Neural progenitor cell (in vitro differentiated cells): ENCODE measurements at places on chromosomes 5 and 9. TPM values are rescaled to one million over a fixed set of nuclear protein-coding genes. Genes with fewer than 3 reads are reported as not detected.

The TMEM215 gene
- not detected in 2 replicates for total RNA-seq

The WNT8A gene
- total RNA-seq, result 0.25 TPM in 1 of 2 replicates, not detected in the other

The PRRC1 gene
- 51.7 and 58.9 TPM in 2 replicates for total RNA-seq

DNA sequence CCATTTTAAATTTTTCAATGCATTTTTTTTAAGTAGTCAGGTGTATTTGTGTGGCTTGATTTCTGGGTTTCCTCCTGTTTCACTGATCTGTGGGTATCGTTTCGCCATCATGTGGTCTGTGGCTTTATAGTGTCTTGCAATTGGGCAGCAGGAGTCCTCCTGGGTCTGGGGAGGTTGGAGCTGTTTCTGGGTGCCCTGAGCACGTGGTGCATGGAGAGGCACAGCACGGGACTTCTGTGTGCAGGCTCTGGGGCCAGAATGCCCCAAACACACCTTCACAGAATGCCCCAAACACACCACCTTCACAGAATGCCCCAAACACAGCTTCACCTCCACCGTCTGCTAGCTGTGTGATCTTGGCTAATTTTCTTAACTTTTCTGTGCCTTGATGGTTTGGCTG lies 82.6 kb upstream of the COL5A1 start:
- DNase-seq, result no peak

DNA sequence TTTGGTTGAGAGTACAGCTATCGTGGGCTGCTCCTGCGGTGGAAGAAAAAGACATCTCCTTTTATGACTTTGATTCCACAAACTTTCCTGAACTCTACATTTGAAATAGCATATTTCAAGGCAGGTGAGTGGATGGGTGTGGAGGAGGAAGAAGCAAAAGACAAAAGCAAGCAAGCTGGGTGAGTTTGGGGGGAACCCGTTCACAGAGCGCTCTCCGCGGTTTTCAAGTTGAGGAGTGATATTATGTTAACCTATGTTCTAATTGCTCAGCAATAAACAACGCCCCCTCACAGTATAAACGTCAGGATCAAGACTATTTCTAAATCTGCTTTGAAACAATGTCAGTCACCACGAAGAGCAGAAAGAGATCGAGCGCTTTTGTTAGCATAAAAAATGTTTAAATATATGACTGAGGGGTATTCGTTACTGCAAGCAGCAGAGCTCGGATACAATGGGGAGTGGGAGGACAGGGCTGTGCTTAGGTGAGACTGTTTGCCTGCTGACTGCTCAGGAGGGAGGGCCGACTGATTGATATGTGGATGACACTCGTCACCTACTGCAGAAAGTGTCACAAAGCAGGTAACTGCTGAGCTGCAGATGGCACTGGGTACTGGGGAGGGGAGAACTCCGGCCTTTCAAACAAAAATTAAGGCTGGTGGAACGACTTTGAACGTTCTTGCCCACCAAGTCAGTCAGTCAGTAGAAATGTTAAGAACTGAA lies 236.5 kb downstream of the DRD1 start:
- no peak for DNase-seq

- DNase-seq, result no peak
Measured at GRCh38 chr9:136160995-136161610, 42.4 kb upstream of the TMEM250 start.

The OLFM1 gene
- 4.0 and 6.6 TPM in 2 replicates for total RNA-seq

DNA sequence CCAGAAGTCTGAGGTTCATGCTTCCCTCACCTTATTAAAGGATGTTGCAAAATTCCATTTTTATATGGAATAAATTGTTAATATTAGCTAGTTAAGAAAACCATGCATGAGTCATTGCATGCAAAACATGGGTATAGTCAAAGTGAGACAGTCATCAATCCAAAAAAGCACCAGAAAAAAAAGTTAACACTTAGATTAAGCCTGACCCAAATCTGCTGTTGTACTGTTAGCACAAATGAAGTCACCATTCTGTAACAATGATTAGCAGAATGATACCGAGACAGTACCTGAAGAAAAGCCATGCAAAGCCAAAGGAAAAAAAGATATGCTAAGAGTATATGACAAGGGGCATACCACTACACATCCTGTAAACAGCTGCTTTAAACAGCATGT lies 49.5 kb downstream of the PKD2L2 start:
- DNase-seq, result no peak

DNA sequence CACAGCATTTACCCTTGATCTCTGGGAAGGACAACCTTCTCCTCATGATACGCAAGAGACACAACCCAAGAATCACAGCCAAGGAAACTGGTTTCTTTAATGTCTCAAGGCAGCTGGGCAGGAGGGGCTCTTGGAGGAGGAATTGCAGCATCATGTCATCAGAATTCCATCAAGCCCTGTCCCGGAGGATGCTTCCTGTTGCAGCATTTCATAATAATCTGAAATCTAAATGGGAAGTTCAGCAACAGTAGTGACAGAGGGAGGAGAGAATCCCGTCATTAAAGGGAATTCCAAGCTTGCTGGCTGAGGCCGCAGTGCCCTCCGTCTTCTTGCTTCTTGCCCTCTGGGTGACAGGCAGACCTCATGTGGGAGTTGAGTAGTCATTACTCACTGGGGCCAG lies 192.7 kb downstream of the TENT4A start:
- no peak for DNase-seq

- peak; percentile 66 for DNase-seq
Measured at GRCh38 chr5:76607353-76607871, 15.8 kb downstream of the F2RL2 start.

DNA sequence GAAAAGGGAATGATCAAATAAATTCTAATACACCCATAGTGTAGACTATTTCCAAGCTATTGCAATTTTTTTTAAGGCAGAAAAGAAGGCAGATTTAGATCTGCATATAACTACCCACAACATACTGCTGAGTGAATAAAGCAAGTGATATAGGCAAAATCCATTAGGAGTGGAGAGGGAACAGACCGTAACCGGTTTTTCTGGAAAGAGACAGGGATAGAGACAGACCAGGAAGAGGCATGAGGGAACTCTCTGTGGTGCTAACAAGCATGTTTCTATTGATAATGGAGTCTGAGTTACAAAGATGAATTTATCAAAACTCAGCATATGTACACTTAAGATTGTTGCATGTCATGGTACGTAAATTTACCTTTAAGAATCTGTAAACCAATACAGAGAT lies 14.5 kb downstream of the ZDHHC21 start:
- DNase-seq, result no peak

The SHISAL2B gene
- total RNA-seq, result 10.4 and 17.8 TPM in 2 replicates

DNA sequence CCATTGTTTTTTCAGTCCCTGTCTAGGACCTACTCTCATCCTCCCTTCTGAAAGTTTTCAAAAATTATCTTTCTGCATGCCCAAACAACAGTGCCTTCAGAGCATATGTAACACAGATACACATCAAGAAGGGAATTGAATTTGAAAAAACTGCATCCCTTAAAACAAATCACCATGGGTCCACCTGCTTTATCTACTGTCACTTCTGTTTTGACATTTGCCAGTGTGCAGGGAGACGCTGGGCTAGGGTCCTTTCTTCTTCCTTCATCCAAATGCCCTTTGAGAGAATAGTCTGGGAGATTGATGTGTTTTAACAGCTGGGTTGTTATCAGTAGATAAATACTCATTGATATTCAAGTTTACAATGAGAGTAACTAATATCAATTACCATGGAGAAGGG lies 1630.1 kb downstream of the MAT2B start:
- DNase-seq, result no peak

The DHX29 gene
- 28.2 and 44.0 TPM in 2 replicates for total RNA-seq

The NPR3 gene
- total RNA-seq, result 0.31 TPM in 1 of 2 replicates, not detected in the other

GRCh38 chr5:150656191-150657132 lies 4.6 kb upstream of the MYOZ3 start:
- peak; percentile 92 for DNase-seq

The PCA3 gene
- total RNA-seq, result 0.30 and 0.56 TPM in 2 replicates

The LECT2 gene
- not detected in 2 replicates for total RNA-seq

GRCh38 chr5:83517072-83517687 lies 45.6 kb downstream of the VCAN start:
- DNase-seq, result no peak

The COX7C gene
- total RNA-seq, result 583 and 702 TPM in 2 replicates

DNA sequence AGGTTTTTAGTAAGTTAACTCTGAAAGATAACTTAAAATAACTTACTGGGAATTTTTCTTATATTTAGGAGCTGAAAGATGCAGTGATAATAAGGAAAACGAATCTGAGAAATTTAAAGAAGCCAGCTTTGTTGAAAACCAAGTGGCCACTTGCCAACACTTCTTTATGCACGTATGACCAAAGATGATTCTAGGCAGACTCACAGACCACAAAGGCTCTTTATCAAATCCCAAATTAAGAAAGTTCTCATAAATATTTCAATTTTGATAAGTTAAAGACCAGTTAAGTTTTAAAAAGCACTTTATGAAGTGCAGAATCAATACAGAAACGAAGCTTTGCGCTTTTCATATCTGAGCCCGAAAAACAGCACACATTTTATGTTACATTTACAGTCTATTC lies 1.5 kb downstream of the AFF4 start:
- DNase-seq, result no peak

DNA sequence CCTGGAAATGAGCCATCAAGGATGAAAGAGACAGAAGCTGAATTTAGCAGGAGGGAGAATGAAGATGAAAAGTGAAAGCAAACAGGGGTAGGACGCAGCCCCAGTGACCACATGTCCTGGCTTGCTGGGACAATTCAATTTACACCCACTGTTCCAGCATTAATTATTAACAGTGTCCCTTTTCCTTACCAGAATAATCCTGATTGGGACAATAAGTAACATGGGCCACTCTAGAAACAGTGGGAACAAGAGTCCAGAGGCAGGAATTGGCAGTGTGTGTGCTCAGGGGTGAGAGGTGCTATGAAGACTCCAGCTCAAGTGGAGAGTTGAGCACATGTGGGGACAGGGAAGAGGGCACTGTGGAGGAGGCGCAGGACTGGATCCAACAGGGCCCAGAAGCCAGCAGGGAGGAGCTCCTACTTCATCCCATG lies 147.1 kb downstream of the C5orf15 start:
- no peak for DNase-seq

The ZNF618 gene
- 10.5 and 16.9 TPM in 2 replicates for total RNA-seq

The GALT gene
- 32.1 and 43.7 TPM in 2 replicates for total RNA-seq

DNA sequence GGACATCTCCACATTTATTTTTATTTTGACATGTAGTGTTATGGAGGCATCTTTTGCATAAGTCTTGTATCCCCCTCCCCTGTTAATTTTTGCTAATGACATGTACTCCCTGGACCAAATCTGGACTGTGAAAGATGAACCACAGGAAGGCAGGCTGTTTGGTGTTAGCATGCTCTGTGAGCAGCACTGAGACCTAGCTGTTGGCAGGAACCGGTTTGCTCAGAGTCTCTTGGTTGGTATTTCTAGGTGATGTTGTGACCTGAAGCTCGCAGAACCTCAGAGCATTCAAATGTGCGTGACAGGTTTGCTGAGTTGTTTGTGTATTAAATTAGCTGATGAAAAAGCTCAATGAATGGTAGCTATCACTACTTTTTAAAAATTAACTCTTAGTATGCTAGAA lies 53.6 kb upstream of the PHF2 start:
- DNase-seq, result no peak

The RMRP gene
- total RNA-seq, result 1,307 and 2,709 TPM in 2 replicates

GRCh38 chr5:4542145-4542778 lies 597.9 kb upstream of the ADAMTS16 start:
- DNase-seq, result no peak

DNA sequence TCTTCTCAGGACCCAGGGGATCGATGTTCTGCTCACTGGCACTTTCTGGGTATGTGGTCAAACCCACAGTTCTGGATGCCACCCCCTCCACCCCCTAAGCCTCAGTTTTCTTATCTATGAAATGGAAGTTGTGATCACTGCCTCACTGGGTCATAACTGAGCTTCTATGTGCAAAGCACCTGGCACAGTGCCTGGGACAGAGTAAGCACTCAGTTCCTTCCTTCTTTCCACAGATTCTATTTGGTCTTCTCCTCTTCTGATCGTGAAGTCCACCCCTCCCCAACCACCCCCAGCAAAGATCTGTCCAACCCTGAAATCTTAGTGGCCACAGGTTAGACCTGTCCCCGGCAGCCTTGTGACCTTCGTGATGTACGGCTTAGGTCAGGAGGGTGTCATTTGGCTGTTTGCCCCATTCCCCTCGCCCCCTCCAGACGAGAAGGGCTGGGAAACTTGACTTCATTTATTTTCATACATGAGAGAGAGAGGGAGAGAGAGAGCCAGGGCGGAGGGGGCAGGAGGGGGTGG lies 181.4 kb downstream of the FGF18 start:
- DNase-seq, result no peak

The SOX30 gene
- 0.06 and 0.17 TPM in 2 replicates for total RNA-seq

GRCh38 chr9:87236546-87236945 lies 261.1 kb upstream of the DAPK1 start:
- DNase-seq, result no peak

DNA sequence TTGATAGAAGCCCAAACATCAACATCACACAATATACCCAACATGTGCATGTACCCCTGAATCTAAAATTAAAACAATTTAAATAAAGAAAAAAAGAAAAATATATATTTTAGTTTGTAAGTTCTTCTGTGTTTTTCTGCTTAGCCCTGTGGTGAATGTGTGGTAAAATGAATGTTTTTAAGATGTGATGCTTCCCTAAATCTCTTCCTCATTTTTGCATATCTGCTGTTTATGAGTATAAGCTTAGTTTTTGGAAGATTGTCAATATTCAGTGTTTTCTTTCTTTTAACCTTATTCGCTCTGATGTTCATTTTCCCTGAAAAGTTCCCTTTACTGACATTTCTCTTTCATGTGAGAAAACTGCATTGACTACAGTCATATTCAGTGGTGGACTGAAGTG lies 44.4 kb upstream of the DAB2 start:
- no peak for DNase-seq

DNA sequence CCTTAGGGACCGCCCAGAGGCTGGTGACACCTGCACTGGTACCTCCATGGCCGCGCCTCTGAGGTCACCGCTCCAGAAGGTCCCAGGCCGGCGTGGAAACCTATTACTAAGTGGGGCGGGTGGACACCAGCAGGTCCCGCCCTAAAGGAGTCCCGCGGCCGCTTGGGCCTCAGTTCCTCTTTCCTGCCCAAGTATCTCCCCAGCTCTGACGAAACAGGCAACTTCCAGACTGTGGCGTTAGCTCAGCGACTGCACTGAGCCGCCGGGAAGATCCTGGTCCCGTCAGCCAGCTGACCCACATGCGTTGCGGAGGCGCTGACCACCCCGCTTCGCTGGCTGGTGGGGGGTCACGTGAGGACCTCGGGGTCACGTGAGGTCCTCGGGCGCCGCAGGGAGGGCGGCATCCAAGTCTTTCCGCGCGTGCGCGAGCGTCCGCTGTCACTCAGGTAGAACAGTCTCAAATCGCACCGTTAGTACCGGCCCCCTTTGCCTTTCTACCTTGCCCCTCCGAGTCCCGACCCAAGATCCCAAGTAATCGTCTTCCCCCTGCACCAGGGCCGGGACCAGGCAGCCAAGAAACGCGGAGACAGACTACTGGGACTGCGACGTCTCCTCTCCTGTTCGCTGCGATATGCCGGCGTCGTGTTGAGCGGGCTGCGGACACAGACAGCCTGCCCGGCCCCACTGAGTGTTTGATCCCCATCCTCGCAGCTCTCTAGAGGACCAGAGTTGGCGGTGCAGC lies 53.7 kb upstream of the KDM4C start:
- peak; percentile 88 for DNase-seq

The HMCN2 gene
- 0.15 and 0.40 TPM in 2 replicates for total RNA-seq

The PDCD1LG2 gene
- not detected in 2 replicates for total RNA-seq
